ENCODE measurements at places on chromosomes 7 and 10.

GRCh38 chr7:138477581-138477980, 17.5 kb downstream of the TRIM24 start:
- DNase-seq: no peak

DNA sequence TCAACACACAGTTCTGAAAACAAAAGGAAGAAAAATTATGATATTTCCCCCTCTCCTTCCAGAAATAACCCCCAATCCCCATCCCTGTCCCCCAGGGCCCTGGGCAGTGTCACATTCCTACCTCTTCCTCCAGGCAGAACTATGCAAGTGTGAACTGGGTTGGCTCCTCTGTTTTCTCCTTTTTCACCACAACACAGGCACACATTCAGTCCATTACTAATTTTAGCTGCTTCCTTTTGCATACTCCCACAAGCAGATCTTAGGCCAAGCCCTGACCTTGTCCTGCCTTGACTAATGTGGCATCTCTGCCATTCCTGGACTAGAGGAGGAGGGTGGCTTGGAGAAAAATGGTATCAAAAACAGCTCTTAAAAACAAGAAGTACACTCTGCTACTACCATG, 208.1 kb downstream of the HDAC9 start:
- no peak for DNase-seq

- DNase-seq: no peak
These were observed 3.4 kb downstream of the PALD1 start for GRCh38 chr10:70481831-70482530.

DNA sequence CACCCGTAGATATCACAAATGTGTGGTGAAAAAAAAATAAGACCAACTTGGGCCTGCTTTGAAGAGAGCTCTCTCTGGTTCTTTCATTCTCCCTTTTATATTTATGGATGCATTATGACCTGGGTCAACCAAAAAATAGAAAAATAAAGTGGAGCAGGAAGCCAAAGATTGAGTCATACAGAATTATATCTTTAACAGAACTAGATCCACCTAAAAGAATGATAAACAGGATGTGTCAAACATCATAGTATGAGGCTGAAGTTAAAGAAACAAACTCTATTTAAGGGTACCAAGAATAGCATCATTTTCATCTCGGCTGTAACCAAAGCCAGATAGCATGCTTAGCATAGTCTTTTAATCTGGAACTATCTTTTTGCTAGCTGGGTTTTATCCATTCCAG, 28.8 kb upstream of the NMT2 start:
- DNase-seq: peak; percentile 79

GRCh38 chr10:33398796-33399195, 64.3 kb upstream of the NRP1 start:
- DNase-seq: no peak

DNA sequence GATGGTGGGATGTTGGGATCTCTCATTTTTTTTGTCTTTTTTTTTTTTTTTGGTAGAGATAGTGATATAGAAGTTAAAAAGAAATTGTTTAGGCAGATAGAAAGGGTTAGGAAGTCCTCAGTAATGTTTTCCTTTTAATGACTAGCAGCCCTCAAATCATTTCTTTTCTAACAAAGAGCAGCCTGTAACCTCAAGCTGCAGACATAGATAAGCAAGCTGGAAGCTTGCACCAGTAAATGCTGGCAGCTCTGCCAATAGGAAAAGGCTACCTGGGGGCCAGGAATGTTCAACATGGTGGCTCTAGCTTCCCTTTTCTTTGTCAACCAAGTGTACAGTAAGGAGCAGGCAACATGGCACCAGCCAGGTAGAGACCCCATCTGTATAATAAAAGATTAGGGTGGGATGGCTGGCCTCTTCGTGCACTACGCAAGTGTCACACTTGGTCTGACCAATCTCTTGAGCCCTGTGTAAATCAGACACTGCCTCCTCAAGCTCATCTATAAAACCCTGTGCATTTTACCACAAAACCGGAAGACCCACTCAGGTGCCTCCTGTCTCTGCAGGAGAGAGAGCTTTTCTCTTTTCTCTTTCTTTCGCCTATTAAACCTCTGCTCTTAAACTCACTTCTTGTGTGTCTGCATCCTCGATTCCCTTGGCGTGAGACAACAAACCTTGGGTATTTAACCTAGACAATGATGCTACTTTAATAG, 212.9 kb downstream of the SNX10 start:
- no peak for DNase-seq

- peak; percentile 60 for DNase-seq
These were observed 161.5 kb downstream of the CREB5 start for GRCh38 chr7:28573651-28574301.

DNA sequence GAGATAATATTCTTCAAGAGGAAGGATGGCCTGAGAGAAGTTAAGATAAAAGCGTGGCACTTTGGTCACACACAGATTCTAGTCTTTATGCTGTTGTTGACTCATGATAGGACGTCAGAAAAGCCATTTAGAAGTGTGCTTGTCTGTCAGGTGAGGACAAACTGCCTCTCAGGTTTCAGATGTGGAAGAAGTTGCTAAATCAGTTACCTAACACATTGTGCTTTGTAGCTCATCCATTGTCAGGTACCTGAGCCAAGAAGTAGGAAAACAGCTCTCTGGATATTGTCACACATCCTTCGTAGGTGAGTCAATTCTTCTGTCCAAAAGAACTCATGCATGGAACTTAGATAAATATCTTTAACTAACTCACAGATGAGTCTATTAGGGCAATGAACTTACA, 49.5 kb upstream of the PHYHIPL start:
- no peak for DNase-seq

GRCh38 chr10:107022600-107023354, 141.7 kb downstream of the SORCS1 start:
- no peak for DNase-seq

GRCh38 chr7:10312942-10313341, 660.7 kb upstream of the PHF14 start:
- DNase-seq: no peak

DNA sequence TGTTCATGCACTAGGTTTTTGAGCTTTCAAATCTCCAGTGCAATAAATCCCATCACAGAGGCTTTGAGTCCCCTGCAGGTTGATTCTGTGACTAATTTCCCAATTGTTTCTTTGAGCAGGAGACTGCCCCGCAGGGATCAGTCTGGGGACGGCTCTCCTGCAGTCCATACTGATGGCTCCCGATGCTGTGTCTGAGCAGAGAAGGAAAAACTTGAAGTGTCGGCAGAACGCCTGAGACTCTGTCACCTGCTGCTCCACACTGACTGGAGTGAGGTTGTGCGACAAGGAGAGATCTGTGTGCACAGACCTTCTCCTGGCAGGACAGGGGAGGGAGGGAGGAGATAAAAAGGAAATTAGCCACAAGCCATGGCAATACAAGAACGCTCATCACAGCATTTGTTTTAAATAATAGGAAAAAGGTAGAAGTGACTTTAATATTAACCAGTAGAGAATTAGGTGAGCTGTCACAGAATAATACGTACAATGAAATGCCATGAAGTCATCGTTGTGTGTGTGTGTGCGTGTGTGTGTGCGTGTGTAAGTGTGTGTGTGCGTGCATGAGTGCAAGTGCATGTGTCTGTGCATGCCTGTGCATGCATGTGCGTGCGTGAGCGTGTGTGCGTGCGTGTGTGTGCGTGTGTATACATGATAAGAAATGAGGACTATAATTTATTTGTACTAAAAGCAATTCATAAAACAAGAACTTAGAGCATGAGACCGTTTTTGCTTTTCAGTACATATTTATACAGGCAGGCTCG, 38.2 kb downstream of the HTR5A start:
- no peak for DNase-seq

DNA sequence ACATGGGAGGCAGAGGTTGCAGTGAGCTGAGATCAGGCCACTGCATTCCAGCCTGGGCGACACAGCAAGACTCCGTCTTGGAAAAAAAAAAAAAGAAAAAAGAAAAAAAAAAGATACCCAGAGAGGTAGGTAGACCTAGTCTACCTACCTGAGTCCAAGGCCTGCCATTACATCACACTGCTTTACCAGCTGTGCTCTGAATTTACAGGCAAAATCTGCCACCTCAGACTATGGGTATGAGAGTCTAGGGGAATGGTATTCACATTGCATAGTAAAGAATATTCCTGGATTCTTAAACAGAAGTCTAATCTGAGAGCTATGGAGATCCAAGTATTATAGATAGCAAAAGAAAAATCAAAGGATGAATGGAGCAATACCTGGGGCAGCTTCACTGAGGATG, 50.2 kb downstream of the NDUFB2 start:
- no peak for DNase-seq

- DNase-seq: no peak
These were observed 91.1 kb downstream of the CPED1 start for GRCh38 chr7:121079425-121080169.

DNA sequence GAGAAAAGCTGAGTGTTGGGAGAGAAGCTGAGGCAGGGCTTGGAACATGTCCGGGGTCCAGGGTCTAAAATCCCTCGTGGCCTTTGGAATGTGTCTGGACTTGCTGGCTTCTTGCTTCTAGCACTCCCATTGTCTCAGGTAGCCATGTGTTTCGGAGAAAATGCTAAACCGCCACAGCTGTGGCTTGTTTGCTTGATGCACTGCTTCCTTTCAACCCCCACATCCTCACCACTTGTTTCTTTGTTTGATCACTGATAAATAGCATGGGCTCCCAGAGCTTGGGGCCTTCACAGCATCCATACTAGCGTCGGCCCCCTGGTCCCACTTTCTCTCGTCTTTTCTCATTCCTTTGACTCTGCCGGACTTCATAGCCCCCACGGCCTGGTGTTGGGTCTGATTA, 102.7 kb downstream of the ANKRD26 start:
- DNase-seq: no peak

DNA sequence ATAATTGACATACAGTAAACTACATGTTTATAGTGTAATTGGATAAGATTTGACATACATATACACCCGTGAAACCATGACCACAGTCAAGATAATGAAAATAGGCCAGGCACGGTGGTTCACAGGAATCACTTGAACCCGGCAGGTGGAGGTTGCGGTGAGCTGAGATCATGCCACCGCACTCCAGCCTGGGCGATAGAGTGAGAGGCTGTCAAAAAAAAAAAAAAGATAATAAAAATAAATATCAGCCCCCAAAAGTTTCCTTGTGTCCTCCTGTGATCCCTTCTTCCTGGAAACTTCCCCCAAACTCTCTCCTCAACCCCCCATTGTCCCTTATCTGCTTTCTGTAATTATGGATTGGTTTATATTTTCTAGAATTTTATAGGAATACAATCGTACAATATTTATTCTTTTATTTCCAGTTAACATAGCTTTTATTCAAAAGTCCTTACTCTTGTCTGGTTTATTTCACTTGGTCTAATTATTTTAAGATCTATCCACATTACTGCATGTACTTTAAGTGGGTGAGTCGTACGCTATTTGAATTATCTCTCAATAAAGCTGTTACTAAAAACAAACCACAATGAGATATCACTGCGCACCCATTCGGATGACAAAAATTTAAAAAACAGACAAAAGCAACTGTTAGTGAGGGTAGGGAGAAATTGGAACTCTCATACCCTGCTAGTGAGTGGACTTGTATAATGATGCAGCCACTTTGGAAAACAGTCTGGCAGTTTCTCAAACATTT, 30.1 kb upstream of the TNPO3 start:
- no peak for DNase-seq

- no peak for DNase-seq
These were observed 7.6 kb downstream of the SNX8 start for GRCh38 chr7:2306688-2307087.

GRCh38 chr10:2049560-2049959, 312.2 kb upstream of the ADARB2 start:
- DNase-seq: no peak

DNA sequence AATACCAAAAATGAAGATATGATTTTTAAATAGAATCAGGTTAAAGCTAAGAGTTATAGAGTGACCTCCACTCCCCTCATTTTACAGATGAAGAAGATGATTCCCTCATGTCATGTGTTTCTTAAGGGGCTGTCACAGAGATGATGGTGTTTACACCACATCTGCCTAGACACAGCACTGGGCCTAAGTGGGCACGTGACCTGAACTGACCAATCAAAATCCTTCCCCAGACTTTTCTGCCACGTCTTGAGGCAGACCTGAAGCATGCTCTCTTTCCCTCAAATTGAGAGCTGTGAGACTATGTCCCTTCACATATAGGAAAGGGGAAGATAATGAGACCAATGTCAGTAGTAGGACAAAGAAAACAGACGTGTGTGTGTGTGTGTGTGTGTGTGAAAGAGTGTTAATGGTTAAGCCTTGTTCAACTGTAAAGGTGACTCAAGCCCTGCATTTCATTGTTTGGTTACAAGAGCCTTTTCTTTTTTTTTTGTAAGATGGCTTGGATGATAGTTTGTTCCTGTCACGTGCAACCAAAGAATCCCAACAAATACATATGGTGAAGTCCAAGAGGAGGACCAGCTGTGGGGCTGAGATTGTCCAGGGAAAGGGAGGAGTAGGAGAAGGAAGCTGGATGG, 172.8 kb upstream of the AOAH start:
- DNase-seq: no peak

- no peak for DNase-seq
These were observed 341.8 kb upstream of the SEMA3A start for GRCh38 chr7:84536271-84536870.

DNA sequence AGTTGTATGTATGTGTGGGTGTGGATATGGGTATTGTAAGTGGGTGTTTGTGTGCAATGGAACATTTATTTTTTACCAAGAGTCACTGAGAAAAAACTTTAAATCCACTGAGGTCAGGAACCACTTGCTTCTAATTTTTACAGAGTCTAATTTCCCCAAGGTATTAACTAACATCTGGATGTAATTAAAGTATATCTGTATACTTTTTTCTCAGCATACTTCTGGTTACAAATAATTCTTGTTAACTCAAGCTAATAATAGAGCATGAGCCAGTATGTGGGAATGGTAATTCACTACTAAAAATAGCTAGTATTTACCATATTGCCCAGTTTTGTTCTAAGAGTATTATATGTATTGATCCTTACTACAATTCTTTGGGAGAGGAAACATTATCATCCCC, 24.6 kb upstream of the STEAP4 start:
- DNase-seq: no peak

All from A172 (cell line).